ENCODE measurements at places on chromosomes 1 and 21. TPM values are rescaled to one million over a fixed set of nuclear protein-coding genes. Genes with fewer than 3 reads are reported as not detected.

CFAP141 gene
- not detected for total RNA-seq

COPA gene
- total RNA-seq, result 130 TPM

NMNAT2 gene
- total RNA-seq, result 0.25 TPM

ITLN2 gene
- total RNA-seq, result 0.83 TPM

OR2T33 gene
- total RNA-seq, result 0.64 TPM

CRABP2 gene
- total RNA-seq, result 6.3 TPM

DNA sequence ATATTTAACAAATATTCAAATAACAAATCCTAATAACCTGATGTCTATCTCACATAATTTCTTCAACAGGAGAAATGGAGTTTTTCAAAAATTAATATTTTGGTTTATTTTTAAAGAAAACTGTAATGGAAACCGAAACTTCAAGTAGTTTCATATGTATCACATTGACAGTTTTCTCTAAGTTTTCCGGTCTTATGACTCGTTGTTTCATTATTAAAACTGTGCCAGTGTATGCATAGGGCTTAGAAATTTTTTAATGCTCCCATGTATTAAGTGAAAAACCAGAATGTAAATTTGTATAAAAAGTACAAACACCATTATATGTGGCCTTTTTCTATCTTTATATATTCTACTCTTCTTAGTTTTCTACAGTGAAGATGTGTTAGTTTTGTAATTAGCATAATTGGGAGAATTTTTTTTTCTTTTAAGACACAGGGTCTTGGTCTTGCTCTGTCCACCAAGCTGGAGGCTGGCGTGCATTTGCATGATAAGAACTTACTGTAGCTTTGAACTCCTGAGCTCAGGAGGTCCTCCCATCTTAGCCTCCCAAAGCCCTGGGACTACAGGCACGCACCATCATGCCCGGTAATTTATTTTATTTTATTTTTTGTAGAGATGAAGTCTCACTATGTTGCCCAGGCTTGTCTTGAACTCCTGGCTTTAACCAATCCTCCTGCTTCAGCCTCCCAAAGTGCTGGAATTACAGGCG lies 43.9 kb upstream of the SAMSN1 start:
- ATAC-seq, result no peak

- ATAC-seq, result no peak
Measured at GRCh38 chr1:183484254-183484653, 12.0 kb downstream of the SMG7 start.

DNA sequence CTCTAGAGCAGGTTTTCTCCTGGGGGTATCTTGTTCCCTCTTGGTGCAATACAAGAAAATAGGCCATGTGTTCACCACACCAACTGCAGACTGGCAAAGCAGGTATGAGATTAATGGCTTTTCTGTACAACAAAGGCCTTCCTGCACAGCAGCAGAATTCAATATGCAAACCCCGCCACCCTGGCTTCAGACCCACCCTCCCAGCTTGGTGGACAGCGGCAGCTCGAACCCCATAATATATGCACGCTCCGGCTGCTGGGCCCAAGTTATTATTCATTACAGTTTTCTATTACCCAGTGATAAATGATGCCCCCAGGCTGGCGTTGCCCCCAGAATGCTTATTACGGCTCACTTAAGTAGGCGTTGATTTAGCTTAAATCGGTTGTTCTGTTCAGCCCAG lies 144.2 kb downstream of the RRAGC start:
- peak; percentile 30 for ATAC-seq

DNA sequence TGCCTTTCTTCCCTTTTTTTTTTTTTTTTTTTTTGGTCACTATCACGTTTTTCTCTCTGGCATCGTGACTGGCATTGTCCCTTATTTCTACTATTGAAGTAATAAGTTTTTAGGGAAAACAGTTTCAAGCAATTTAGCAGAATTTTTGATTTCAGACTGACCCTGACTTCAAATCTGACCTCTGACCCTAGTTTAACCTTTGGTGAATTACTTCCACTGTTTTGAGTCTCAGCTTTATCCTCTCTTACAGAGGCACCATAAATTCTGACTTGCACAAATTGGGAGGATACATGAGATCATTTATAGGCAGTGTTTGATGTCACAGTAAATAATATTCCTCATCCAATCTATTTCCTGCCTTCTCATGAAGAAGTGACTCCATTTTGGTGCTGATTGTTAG lies 187.0 kb downstream of the FASLG start:
- ATAC-seq, result no peak

DNA sequence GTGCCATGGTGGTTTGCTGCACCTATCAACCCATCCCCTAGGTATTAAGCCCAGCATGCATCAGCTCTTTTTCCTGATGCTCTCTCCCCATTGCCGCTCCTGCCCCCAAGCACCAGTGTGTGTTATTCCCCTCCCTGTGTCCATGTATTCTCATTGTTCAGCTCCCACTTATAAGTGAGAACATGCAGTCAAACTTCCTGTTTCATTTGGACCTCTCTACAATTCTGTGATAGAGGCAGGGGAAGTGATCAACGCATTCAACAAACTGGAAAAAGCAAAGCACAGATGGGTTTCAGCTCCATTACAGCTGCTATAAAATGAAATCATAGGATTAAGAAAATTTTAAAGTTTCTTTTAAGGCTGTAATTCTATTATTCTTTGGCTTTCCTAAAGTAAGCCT lies 23.3 kb upstream of the CD55 start:
- no peak for ATAC-seq

DNA sequence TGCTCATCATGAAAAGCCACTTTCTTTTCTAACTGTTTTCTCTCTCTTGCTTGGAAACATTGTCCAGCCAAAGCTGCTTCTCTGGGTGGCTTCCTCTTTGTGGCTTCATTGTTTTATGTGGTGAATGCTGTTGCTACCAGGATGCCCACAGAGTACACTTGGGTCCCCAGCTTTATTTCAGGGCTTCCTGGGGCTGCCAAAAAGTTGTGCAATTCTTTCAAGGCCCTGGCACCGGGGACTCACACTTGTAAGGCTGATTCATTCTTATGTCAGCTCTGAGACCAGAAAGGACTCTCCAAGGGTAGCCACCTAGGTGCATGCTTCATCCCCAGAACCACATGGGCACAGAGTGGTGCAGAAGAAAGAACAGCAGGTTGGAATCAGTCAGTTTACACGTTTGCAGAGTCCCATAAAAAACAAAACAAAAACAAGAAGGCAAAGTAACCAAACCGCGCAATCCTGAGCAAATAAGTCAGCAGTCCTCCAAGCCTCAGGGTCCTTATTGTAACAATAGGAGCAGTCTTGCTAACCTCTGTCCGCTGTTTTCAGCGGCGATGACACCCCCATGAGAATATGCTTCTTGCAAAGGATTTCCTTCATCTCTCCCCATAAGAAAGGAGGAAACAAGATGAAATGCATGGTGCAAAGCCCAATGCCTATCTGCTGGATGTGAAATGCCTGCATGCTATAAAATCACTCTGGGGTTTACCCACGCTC lies 89.9 kb upstream of the SSX2IP start:
- no peak for ATAC-seq

DNA sequence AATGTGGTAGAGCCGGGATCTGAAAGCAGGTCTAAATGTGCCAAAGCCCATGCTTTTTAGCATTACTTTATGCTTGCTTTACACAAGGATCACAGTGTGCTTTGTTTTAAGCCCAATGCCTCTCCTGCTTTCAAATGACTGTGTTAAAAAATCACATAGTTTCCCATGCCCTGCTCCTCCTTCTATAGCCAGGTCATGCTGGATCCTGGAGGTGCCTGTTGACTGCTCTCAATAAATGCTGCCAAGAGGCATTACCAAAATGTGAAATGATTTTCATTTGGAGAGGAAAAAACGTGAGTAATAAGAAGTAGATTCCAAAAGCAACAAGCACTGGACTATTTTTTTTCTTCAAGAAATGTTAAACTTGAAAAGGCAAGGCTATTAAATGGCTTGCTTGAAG lies 420.7 kb upstream of the USP24 start:
- no peak for ATAC-seq

- ATAC-seq, result peak; percentile 74
Measured at GRCh38 chr1:8516793-8517556, 199.1 kb downstream of the SLC45A1 start.

DNA sequence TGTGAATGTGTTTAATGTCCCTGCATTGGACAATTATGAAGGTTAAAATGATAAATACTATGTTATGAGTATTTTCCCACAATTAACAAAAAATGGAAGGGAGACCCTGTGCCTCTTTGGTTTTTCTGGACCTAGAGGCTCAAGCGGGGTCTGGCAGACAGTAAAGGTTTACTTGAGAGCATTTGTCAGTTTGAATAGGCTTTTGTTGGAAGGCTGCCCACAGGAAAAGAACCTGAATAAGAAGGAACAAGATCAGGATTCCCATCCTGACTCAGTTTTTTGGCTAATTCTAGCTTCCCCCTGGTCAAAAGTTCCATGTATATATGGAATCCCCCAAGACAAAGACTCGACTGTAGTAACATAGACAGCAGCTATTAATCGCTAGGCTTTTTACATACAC lies 150.9 kb upstream of the JUN start:
- no peak for ATAC-seq

GRCh38 chr1:14440166-14440565 lies 158.3 kb upstream of the KAZN start:
- ATAC-seq, result no peak

- no peak for ATAC-seq
Measured at GRCh38 chr1:203937678-203938330, 76.4 kb downstream of the SNRPE start.

DNA sequence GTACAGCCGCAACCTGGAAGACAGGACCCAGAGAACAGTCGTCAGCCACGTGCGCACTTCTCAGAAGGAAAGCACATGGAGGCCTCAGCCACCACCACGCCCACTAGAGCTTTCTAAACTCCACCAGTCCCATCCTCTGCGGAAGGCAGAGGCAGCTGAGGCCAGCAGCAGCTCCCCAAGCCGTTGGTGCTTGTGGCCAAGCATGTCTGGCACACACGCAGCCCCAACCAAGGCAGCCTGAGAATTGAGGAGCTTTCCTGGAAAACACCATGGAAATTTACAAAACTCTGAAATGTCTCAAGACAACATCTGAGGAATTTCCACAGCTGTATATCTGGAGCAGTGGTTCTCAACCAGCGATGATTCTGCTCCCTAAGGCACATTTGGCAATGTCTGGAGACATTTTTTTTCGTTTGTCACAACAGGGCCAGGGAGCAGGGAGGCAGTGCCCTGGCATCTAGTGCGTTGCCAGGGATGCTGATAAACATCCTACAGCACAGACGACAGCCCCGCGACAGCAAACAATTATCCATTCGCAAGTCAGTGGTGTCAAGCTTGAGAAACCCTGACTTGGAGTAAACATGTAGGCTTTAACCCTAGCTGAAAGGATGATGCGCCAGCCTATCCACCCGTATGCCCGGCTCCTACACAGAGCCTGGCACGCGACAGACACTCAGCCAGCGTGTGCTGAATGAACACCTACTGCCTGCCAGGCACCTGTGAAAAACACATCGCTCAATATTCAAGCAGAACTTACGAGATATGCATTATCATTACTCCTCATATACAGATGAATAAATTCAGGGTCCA lies 24.7 kb downstream of the NPHP4 start:
- no peak for ATAC-seq

GRCh38 chr1:186404454-186405051 lies 28.9 kb downstream of the ODR4 start:
- peak; percentile 64 for ATAC-seq
